ENCODE measurements at places on chromosomes 2 and 18.

DNA sequence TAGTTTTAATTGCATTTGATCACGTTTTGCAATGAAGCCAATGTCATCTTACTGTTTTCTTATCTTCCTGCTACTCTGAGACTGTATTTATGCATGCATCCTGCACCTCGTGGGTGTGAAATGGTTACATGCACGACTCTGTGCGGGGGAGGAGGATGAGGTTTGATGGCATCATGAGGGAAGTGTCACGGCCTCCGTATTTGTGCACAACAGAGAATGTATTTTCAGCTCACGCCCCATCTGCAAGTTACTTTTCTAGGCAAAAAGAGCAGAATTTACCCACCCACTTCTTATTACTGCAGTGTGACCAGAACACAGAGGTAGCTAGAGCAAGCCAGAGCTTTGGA is 145.1 kb downstream of the TDRD15 start:
- DNase-seq, result peak; percentile 93

GRCh38 chr18:76765649-76766048 is 56.7 kb upstream of the ZNF236 start:
- DNase-seq, result no peak

GRCh38 chr2:4151521-4151920 is 448.1 kb downstream of the DCDC2C start:
- DNase-seq, result no peak

- no peak for DNase-seq
Measured at GRCh38 chr2:497770-498492, 179.3 kb downstream of the TMEM18 start.

- no peak for DNase-seq
Measured at GRCh38 chr18:40413160-40413559, 1541.9 kb upstream of the PIK3C3 start.

- DNase-seq, result no peak
Measured at GRCh38 chr2:24638568-24638967, 147.5 kb downstream of the NCOA1 start.

GRCh38 chr2:8064603-8065002 is 617.3 kb upstream of the ID2 start:
- DNase-seq, result no peak

- no peak for DNase-seq
Measured at GRCh38 chr2:46850742-46851141, 64.9 kb downstream of the MCFD2 start.

DNA sequence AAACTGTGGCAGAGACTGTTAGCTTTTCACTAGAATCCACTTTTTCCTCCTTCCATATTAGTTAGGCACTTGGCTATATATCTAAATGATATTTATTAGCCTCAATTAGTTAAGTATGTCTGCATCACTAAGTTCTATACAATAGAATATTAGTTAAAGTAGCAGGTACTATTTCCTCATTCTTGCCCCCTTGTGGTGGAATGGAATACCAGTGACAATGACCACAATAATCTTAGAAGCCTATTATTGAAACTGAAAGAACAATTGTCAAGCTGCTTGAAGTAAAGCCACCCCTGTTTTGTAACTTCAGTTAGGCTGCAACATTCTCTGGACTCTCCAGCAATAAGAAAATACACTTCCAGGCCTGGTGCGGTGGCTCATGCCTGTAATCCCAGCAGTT is 476.3 kb upstream of the VWC2L start:
- peak; percentile 43 for DNase-seq

GRCh38 chr2:175152242-175152641 is 15.8 kb downstream of the ATF2 start:
- DNase-seq, result no peak

DNA sequence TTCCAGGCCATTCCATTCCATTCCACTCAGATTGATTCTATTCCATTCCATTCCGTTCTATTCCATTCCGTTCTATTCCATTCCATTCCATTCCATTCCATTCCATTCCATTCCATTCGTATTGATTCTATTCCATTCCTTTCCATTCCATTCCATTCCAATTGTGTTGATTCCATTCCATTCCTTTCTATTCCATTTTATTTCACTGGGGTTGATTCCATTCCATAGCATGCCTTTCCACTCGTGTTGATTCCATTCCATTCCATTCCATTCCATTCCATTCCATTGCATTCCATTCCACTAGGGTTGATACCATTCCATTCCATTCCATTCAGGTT is 1142.3 kb downstream of the RPIA start:
- no peak for DNase-seq

DNA sequence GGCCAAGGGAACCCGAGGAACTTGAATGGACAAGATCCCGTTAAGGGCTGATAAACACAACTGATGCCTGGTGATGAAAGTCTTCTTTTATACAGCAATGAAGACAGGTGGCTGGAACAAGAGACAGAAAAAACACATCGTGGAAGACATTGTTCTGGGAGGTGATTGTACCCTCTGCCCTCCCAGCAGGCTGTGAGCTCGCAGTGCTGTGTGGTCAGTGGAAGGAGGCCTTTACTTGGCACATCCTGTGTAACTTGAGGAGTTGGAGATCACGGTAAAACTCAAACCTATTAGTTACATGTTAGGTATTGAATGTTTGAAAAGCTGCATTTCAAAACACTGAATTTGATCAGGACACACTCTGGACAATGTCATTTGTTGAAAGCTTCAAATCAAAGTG is 249.9 kb upstream of the EPAS1 start:
- DNase-seq, result no peak

DNA sequence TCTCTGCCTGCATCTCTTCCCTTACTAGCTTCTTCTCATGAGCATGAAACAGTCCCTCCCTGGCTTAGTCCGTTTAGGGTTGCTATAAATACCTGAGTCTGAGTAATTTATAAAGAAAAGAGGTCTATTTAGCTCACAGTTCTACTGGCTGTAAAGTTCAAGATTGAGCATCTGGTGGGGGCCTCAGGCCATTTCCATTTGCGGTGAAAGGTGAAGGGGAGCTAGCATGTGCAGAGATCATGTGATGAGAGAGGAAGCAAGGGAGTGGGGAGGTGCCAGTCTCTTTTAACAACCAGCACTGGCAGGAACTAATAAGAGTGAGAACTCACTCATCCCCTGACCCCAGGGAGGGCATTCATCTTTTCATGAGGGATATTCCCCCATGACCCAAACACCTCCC is 26.8 kb downstream of the RHBDD1 start:
- no peak for DNase-seq

DNA sequence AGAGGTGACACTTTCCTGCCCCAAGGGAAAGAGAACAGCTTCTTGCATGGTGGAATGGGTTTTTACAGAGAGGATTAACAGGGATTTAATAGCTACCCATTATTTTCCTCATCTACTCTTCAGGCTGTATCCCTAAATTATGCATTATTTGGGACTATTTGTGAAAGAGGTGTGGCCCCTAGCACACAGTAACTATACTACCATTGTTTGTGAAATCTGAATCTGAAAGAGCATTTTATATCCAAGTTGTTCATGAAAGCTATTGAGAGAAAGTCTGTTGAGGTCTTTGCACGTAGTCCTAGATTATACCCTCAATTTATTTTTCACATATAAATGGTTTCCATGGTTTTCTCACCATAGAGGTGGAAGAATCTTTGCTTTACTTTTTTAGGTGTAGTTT is 78.1 kb downstream of the SPTBN1 start:
- DNase-seq, result no peak

GRCh38 chr2:207601774-207602173 is 23.4 kb downstream of the METTL21A start:
- no peak for DNase-seq

DNA sequence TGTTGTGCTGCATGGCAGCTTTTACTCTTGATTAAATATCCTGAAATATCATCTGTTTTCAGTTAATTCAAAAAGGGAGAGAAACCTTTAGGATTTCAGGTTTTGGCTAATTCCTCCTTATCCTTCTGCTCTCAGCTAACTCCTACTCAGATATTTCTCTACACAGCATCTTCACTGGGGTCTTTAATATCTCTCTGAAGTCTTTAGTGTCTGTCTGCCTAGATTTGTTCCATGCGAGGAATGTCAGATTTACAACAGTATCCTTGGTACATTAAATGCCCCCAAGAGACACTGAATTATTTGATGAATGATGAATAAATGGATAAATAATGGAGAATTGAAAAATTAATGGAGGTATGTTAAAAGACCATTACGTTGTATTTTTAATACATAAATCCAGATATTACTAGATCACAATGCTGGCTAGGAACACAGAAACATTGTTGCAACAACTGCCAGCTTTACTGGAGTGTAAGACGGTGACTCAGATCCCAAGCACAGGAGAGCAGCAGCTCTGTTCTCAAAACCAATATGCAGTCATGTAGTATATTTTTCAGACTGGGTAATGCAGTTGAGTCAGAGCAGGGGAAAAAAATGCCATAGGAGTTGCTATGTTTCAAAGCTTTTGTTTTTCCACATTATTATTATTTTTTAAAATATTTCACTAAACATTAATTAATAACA is 388.0 kb upstream of the SYT4 start:
- no peak for DNase-seq

GRCh38 chr2:218508299-218508698 is 59.9 kb downstream of the USP37 start:
- DNase-seq, result no peak

DNA sequence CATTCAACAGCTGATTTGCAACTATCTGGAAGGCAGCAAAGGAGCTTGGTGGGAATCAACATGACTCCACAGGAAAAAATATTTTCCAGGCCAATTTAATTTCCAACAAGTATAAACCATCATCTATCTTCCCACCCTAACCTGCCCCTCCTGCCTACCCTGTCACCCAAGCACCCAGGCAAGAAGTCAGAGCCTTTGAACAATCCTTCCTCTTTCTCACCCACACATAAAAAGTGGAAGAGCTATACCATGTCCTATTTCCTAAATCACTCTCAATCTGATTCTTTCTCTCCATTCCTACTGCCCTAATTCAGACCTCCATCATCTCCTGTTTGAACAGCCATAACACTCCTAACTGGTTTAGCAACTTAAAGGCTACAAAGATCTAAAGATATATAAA is 12.7 kb downstream of the SPIRE1 start:
- peak; percentile 46 for DNase-seq

DNA sequence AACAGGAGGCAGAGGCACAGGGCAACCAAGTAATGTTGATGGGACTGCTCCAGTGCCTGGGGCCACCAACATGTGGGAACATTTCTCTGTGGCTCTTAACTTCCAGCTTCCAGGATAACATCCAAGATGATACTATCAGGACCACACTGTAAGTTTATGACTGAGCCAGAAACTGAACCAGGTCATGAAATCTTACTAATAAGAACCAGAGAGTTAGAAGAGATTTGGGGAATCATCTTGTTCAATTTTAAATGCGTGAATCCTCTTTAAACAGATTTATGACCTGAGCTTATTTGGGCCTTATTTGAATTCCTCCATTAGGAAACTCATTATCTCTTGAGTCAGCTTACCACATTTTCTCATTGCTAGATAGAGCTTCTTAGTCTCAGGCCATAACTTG is 45.0 kb downstream of the MAP2 start:
- no peak for DNase-seq

DNA sequence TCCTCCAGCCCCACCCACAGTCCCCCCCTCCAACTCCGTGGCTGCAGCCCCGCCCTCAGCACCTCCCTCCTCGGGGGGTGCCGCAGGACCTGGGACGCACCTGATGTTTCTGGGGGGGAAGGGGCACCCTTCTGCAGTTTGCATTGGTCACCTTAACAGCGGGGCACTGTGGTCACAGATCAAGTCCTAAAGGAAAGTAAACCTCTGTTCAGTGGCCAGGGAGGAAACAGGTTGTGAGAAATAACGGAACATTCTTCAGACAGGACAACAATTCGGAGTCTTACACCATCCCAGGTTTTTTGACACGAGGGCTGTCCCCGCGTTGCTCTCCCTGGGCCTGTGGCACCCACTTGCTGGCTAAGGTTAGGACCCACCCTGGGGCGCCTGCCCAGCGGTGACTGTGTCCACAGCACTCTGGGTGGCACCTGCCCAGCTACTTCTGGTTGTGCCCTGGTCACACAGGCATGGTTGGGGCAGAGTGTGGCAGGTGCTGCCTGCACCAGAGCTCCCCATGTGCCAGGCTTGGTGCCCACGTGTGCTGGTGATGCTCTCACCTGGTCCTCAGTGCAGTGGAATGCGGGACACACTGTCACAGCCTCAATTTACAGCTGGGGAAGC is 93.5 kb upstream of the OTOS start:
- no peak for DNase-seq

- no peak for DNase-seq
Measured at GRCh38 chr18:23643815-23644490, 18.8 kb downstream of the ANKRD29 start.

DNA sequence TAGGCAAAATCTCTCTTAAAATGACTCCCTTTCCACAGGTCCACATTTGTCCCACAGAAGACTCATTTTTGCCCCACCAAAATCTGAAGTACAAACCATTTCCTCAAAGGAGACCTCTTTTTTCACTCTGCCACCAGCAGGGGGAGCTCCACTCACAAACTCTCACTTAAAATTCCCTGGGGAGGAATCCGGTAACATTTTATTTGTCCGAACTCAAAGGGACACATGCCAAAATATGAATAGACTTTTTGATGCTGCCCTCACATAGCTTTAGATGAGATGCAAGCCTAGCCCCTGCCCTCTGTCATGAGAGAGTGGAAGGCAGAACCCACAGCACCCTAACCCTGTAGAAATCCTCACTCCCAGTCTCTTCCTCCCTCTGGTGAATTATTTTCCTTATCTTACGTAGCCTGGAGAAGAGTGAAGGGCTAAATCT is 57.1 kb downstream of the RMDN2 start:
- DNase-seq, result peak; percentile 70

DNA sequence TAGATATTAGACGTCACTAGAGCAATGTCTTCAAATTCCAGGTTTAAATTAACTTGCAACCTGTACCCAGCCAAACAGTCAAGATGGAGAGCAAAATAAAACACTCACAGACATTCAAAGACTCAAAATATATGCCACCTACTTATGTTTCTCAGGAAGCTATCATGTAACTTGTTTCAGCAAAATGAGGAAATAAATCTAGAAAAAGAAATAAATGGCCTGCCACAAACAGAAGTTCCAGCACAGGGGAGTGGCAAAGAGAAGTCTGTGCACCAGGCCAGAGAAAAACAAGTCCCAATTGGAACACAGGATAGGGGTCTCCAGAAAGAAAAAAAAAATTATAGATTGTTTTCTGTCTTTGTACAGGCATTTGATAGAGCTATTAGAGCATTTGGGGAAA is 96.7 kb downstream of the LRP2 start:
- DNase-seq, result peak; percentile 53

- DNase-seq, result no peak
Measured at GRCh38 chr2:11040992-11041391, 114.3 kb upstream of the SLC66A3 start.

DNA sequence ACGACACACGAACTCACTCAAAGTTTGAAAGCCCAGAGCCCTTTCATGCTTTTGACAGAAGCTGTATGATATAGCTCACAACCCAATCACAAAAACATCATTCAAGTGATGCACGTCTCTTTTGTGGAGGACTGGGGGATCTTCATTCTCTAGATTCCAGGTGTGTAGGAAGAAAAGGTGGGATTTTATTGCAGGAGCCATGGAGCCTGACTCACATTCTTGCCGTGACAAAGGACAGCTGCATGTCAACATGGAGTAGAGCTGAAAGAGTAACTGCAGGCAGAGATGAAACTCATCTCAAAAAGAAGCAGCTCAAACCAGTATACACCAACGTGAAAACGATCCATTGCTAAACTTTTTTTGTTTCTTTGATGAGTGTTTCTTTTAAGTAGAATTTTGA is 50.9 kb upstream of the PDE1A start:
- DNase-seq, result no peak

GRCh38 chr2:231378026-231378722 is 17.3 kb upstream of the B3GNT7 start:
- no peak for DNase-seq

GRCh38 chr2:59233920-59234319 is 992.8 kb upstream of the FANCL start:
- DNase-seq, result no peak

All from inflammatory macrophage (primary cell).